ENCODE measurements at places on chromosomes 1 and 21.
A peak's percentile ranks its signal among the peaks of the same experiment; 100 is the strongest.

GRCh38 chr1:115869064-115869463 lies 28.1 kb upstream of the NHLH2 start:
- no peak for DNase-seq

- no peak for DNase-seq
These were observed 282.4 kb downstream of the HLX start for GRCh38 chr1:221161571-221162041.

DNA sequence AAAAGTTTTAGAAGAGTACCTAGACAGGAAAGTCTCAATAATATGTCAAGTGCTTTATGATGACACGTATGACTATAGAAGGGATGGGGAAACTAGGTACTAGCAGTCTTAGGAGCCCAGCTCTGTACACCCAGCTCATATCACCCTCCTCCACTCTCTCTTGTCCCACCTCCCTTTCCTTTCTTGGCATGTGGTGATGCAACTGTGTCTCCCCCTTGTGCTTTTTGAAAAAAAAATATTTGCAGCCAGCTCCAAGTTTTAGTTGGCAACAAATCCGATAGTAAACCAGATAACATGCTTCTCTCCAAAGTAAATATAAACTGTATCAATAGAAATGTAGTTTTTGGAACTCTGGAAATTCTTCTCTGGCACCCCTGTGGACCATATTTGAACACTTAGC lies 280.7 kb downstream of the PDE4B start:
- no peak for DNase-seq

DNA sequence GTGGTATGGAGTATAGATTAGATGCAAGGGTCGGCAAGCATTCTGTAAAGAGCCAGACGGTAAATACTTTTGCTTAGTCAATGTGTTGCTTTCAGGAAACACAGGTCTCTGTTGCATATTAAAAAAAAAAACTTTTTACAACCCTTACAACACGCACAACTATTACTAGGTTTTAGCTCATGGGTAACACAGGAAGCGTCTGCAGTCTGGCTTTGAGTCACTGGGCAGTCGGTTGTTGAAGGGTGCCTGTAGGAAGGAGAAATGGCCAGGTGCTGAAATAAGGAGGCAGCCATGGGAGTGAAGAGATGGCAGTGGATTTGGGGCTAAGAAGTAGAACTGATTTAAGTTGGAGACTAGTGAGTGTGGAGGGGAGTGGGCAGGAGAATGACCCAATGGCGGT lies 192.1 kb downstream of the KCNJ6 start:
- no peak for DNase-seq

DNA sequence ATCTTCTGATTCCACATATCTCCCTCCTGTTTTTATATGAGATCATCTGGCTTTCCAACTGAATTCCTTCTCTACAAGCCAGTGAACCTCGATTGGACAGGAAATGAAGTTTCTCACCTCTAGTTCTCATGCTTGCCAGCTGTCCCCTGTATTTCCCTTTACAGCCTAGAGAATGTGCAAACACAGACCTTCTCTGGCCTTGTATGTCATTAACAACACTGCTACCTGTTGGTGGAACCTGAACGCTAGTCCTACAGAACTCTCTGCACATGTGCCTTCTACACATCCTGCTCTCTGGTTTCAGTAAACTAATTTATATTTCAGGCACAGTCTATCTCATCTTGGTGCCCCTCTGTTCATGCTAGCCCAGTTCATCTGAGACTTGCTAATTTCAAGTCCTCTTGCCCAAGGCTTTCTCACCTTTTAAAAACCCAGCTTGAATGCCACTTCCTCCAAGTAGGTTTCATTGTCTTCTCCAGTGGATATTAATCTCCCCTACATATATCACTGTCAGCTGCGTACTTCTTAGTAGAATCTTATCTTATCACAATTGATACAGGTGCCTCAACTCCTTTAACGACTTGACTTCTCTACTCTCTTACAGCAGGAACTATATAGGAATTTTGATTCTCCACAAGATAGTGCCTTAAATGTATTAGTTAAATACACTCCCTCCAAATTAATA lies 549.9 kb downstream of the PLPP3 start:
- no peak for DNase-seq

DNA sequence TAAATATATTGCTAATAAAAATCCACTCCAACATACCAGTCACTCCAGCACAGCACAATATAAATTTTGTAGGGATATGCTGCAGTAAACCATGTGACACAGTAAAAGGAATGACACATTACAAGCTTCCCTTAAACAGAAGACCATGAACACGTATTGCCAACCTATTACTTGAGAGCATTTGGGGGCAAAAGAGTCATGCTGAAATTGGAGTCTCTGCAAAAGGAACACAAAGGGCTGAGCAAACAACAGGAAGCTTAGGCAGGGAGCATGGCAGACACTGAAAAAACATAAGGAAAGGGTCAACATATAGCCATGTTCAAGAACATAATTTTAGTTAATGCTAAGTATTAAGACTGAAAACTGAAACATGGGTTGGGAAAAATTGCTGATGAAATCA lies 214.5 kb downstream of the SMYD3 start:
- DNase-seq: no peak

DNA sequence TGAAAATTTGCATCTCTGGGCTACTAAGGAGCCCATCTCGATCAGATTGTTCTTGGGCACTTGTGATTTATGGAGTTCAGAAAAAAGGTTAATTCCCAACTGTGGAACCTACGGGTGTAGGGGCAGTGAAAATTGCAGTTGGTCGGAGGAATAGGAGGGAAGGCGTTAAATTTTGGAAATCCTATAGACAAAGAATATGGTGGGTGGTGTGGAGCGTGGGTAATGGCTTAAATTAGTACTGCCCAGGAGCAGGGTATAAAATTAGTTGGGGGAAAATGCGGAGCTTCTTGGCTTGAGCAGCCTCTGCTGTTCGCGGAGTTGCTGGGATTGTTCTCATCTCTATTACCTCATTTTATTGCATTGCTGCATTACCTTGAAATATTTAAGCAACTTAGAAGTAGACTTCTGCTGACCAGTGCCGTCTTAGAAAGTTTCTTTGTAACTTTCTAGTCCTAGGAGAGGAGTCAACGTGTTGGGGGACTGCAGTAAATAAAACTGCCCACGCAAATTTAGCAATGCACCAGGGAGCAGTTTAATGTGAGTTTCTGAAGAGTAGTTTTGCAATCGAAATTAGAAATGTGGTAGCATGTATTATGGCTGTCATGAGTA lies 514 bp downstream of the S1PR1 start:
- peak; percentile 48 for DNase-seq

DNA sequence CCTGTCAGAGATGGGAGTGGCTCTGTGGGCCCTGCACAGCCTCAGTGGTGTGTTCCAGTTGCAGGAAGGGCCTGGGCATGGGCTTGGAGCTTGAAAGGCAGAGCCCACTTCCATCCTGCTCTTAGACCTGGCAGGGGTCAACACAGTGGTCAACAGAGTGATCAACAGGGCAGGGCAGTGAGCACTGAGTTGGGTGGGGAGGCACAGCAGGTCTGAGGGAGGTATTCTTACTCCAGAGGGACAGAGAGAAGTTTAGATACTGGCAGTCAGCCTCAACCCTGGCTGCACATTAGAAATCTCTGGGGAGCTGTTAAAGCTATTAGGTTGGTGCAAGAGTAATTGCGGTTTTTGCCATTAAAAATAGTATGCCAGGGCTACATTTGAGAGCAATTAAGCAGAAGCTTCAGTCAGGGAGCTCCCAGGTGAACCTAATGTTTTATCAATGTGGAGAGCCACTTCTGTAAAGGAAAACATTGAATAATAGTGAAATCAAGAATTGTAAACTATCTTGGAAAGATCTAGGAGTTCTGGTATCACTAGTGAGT lies 37.7 kb downstream of the SH3BGR start:
- DNase-seq: no peak

DNA sequence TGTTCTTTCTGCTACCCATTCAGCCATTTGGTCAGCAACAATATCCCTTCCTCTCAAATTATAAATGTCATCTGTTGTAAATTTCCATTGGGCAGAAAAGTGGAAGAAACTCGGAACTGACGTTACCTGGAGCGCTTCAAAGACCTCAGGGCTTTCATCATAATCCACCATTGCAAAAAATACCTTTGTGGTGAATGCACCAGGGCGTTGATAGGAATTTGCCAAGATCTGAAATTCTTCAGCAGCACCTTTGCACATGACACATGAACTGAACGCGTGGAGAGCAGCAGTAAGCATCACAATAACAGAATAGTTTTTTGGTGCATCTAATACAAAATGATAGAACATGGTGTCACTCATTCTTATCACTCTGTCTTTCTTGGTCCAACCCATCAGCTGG lies 3.1 kb upstream of the TEKT2 start:
- DNase-seq: no peak

DNA sequence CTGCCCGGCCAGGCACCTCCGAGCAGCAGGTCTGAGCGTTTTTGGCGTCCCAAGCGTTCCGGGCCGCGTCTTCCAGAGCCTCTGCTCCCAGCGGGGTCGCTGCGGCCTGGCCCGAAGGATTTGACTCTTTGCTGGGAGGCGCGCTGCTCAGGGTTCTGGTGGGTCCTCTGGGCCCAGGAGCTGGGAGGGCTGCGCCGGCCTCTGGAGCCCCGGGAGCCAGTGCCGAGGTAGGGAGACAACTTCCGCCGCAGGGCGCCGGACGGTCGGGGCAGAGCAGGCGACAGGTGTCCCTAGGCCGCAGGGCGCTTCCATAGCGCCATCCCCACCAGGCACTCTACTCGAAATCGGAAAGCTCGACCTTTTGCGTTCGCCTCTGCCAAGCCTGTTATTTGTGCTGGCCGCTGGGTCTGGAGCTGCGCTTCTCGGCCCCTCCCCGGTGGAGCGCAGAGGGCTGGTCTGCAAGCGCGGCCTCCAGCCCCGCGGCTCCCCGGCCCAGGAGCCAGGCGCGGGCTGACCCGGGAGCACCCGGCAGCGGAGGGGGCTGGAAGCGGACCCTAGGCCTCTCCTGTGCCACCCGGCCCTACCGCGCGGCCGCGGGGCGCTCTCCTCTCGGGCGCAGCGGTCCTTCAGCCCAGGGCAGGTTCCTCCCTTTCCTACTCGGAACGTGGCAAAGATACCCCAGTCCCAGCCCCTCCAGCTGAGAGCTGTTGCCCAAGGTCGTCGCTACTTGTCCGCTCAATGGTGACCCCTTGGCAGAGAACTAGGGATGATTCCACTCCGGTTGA lies 2.2 kb downstream of the SIM2 start:
- DNase-seq: no peak

GRCh38 chr1:240092301-240093119 lies 827 bp downstream of the FMN2 start:
- no peak for DNase-seq

GRCh38 chr1:115842948-115843347 lies 2.0 kb upstream of the NHLH2 start:
- no peak for DNase-seq

- DNase-seq: no peak
These were observed 54.0 kb upstream of the TMEM51 start for GRCh38 chr1:15099441-15100120.

- DNase-seq: no peak
These were observed 7.8 kb upstream of the FCMR start for GRCh38 chr1:206929524-206929923.

GRCh38 chr1:33378524-33378923 lies 52.4 kb downstream of the PHC2 start:
- DNase-seq: no peak

DNA sequence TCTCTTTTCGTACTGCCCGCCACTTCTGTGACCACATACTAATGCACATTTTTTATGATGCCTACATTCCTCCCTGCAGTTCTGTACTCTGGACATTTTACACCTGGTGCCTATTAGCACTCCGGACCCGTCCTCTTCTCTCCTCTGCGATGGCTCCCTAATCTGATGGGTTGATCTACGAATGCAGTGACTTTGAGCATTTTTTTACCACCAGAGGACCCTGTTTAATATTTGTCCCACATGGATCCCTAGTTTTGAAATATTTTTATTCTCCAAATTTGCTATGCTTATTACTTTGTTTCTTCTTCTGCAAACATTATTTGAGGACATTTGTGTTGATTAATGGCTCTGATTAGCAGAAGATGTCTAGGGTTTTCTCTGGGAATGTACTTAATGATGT lies 5.2 kb downstream of the PPFIA4 start:
- DNase-seq: no peak

DNA sequence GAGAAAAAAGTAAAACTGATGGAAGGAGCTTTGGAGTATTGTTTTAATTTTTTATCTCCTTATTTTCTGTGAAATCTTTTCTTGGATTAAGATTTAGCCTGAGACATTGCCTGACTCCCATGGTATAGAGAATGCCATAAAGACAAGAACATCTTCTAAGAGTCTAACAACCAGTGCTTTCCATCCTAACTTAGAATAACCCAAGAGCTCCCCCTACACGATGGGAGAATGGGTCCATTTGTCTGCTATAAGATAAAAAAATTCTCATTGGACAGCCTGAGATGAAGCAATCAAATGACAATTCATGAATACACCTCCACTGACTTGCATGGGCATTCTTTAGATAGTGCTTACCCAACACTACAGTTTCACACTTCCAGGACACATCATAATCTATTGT lies 478.1 kb downstream of the TTLL7 start:
- no peak for DNase-seq

DNA sequence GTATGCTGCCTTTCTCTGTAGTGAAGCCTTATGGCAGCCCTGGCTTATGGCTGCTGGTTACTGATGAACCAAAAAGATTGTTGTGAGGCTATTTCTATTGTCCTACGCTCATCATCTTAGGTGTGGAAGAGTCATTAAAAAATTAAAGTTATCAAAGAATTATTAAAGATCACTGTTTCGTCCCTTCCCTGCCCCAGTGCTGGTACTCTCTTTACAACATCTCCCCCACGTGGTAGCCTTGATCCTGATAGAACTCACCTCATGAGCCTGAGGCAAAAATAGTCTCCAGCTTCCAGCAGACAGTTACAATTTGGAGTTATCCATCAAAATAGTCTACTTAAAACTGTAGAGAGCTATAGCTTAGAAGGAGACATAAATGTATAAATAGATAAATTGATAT lies 201.5 kb downstream of the S1PR1 start:
- no peak for DNase-seq

- DNase-seq: no peak
These were observed 243.0 kb upstream of the RUNX1 start for GRCh38 chr21:35291973-35292627.

GRCh38 chr1:15610167-15610566 lies 7.1 kb upstream of the DDI2 start:
- no peak for DNase-seq

- no peak for DNase-seq
These were observed 43.8 kb upstream of the DIP2A start for GRCh38 chr21:46414965-46415275.

All from activated CD8-positive, alpha-beta T cell treated with anti-CD3 and anti-CD28 coated beads for 36 hours (primary cell).